Ascending aorta (tissue), 2 donors: ENCODE measurements at places on chromosomes 11 and 22. TPM values are rescaled to one million over a fixed set of nuclear protein-coding genes. Genes with fewer than 3 reads are reported as not detected.

TNNT3 gene
- 10.1 TPM for total RNA-seq

SLC25A45 gene
- total RNA-seq: 11.4 TPM

OR8D4 gene
- total RNA-seq: not detected

P2RY2 gene
- 18.3 TPM for total RNA-seq

SOX6 gene
- total RNA-seq: 1.6 TPM

TMEM121B gene
- 0.11 TPM for total RNA-seq

GDPD5 gene
- 64.6 TPM for total RNA-seq

RTN4RL2 gene
- total RNA-seq: 0.64 TPM

TRIM77 gene
- not detected for total RNA-seq

GPHA2 gene
- total RNA-seq: not detected

- no peaks in the 10 kb centered on the region for H3K27me3 ChIP-seq
- peak; percentile 75 for DNase-seq
- H3K4me3 ChIP-seq: peak overlapping the region; percentile 28
- H3K4me1 ChIP-seq: peaks cover 12% of the 10 kb centered on the region
These were observed 4.4 kb downstream of the CAVIN3 start for GRCh38 chr11:6315811-6316425.

GRCh38 chr22:46620588-46621242 lies 529 bp downstream of the GRAMD4 start:
- H3K27ac ChIP-seq: no peak overlapping the region
- no peaks in the 10 kb centered on the region for H3K36me3 ChIP-seq
- no peaks in the 10 kb centered on the region for H3K4me1 ChIP-seq
- no peak for DNase-seq
- no peaks in the 10 kb centered on the region for H3K27me3 ChIP-seq

DNA sequence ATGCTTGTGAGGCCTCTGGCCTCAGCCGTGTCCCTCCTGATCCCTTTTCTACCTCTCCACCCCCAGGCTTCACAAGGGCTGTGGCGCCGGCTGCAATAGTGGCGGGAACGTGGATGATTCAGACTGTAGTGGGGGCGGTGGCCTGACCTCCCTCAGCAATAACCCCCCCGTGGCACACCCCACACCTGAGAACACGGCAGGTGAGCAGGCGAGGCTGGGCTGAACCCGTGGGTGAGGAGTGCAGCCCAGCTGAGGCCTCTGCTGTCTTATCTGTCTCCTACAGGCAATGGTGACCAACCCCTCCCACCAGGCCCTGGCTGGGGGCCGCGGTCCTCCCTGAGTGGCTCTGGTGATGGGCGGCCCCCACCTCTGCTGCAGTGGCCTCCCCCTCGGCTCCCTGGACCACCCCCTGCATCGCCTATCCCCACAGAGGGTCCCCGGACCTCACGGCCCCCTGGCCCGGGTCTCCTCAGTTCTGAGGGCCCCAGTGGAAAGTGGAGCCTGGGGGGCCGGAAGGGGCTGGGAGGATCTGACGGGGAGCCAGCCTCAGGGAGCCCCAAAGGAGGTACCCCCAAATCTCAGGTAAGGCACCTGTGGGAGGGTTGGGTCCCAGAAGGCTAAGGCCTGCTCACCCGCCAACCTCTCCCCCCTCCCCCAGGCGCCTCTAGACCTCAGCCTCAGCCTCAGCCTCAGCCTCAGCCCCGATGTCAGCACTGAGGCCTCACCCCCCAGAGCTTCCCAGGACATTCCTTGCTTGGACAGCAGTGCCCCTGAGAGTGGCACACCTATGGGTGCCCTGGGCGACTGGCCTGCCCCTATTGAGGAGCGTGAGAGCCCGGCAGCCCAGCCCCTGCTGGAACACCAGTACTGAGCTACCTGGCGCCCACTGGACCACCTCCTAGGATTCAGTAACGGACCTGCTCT lies 1.5 kb upstream of the SIPA1 start:
- peaks cover 42% of the 10 kb centered on the region for H3K36me3 ChIP-seq
- H3K4me3 ChIP-seq: no peak overlapping the region
- no peak for DNase-seq
- peaks cover 2% of the 10 kb centered on the region for H3K4me1 ChIP-seq
- no peaks in the 10 kb centered on the region for H3K27me3 ChIP-seq

DNA sequence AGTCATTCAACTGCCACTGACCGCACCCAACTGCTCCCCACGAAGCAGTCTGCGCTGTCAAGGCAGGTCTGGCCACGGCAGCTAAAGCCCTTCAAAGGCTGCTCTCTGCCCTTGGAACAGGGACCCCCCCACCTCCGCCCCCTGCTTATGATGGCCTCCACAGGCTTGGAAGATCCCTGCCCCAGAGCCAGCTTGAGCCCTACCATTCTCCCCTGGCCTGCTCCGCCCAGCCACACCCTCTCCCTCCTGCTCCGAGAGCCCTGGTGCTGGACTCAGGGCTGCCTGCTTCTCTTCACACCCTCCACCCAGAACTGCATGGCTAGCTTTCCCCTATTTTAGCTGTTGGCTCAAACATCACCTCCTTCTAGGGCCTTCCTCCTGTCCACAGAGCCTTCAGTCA lies 19.0 kb downstream of the ZMAT5 start:
- H3K27me3 ChIP-seq: no peaks in the 10 kb centered on the region
- H3K4me1 ChIP-seq: no peaks in the 10 kb centered on the region

- no peaks in the 10 kb centered on the region for H3K4me1 ChIP-seq
- no peaks in the 10 kb centered on the region for H3K27me3 ChIP-seq
- no peak overlapping the region for H3K27ac ChIP-seq
- H3K4me3 ChIP-seq: no peak overlapping the region
- H3K36me3 ChIP-seq: no peaks in the 10 kb centered on the region
These were observed 11.7 kb upstream of the ARL14EP start for GRCh38 chr11:30311189-30311588.

DNA sequence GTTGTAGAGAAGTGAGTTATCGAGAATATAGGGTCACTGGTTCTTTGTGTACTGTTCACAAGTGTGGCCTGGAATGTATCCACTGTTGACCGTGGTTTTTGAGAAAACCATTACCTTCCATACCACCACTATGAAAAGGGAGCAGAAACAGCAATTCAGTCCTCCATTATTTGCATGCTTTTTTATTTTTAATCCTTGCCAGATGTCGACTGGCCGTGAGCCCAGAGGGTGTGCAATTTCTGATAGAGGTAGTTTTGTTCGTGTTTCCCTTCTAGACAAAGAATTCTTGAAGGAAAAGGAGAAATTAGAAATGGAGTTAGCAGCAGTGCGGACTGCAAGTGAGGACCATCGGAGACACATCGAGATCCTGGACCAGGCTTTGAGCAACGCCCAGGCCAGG lies 81.7 kb downstream of the AMOTL1 start:
- H3K27ac ChIP-seq: peak overlapping the region; percentile 40
- no peaks in the 10 kb centered on the region for H3K4me1 ChIP-seq
- no peak overlapping the region for H3K4me3 ChIP-seq
- H3K27me3 ChIP-seq: no peaks in the 10 kb centered on the region
- no peak for DNase-seq
- peaks cover 22% of the 10 kb centered on the region for H3K36me3 ChIP-seq

DNA sequence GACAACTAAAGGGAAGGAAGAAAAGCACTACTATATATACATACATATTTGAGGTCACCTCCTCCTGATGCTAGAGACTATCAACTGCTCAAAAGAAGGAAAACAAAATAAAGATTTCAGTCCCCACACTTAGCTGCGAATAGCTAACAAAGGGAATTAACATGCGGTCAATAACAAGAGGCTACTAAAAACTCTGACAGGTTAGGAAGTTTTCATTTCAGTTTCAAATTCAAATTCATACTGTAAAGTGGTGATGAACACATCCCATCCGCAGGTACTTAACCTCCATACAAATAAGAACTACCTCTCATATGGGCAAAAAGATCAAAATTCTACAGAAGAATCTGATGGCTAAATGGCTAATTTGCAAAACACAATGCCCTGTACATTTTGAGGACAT lies 2.6 kb downstream of the NAP1L4 start:
- no peaks in the 10 kb centered on the region for H3K27me3 ChIP-seq
- no peaks in the 10 kb centered on the region for H3K36me3 ChIP-seq
- H3K4me3 ChIP-seq: no peak overlapping the region
- no peak overlapping the region for H3K27ac ChIP-seq

- H3K4me1 ChIP-seq: no peaks in the 10 kb centered on the region
- H3K4me3 ChIP-seq: no peak overlapping the region
- H3K36me3 ChIP-seq: no peaks in the 10 kb centered on the region
- H3K27ac ChIP-seq: no peak overlapping the region
These were observed 135.8 kb upstream of the SPON1 start for GRCh38 chr11:13826505-13827278.

- DNase-seq: no peak
- peaks cover 11% of the 10 kb centered on the region for H3K27me3 ChIP-seq
- H3K36me3 ChIP-seq: no peaks in the 10 kb centered on the region
These were observed 94.5 kb upstream of the HSD17B12 start for GRCh38 chr11:43585877-43586608.

DNA sequence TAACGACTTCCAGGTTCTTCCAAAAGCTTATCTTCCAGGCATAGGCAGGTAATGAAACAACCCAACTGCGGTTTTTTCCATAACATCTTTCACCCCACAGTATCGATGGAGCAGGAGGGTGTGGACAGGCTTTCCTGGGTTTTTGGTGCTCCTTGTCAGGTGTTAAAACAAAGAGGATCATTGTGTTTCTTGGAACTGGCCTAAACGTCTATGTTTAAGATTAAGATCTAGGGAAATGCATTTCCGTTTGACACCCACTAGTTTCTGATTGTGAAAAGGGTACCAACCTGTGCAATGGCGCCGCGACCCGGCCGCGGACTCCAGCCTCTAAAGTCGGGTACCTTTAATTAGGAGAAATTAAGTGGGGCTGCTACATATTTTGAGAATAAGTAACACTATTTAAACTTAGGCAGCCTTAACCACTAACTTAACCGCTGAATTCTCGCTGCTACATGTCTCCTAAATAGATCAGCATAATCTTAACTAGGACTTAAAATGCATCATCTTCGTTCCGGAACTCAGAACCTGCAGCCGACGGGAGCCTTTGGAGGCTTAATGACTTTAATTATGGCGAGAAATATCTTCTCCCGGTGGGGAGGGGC lies 31.5 kb downstream of the C22orf31 start:
- H3K4me1 ChIP-seq: peaks cover 29% of the 10 kb centered on the region
- H3K27me3 ChIP-seq: no peaks in the 10 kb centered on the region
- DNase-seq: no peak
- H3K36me3 ChIP-seq: no peaks in the 10 kb centered on the region
- peak overlapping the region; percentile 92 for H3K27ac ChIP-seq
- peak overlapping the region; percentile 57 for H3K4me3 ChIP-seq

DNA sequence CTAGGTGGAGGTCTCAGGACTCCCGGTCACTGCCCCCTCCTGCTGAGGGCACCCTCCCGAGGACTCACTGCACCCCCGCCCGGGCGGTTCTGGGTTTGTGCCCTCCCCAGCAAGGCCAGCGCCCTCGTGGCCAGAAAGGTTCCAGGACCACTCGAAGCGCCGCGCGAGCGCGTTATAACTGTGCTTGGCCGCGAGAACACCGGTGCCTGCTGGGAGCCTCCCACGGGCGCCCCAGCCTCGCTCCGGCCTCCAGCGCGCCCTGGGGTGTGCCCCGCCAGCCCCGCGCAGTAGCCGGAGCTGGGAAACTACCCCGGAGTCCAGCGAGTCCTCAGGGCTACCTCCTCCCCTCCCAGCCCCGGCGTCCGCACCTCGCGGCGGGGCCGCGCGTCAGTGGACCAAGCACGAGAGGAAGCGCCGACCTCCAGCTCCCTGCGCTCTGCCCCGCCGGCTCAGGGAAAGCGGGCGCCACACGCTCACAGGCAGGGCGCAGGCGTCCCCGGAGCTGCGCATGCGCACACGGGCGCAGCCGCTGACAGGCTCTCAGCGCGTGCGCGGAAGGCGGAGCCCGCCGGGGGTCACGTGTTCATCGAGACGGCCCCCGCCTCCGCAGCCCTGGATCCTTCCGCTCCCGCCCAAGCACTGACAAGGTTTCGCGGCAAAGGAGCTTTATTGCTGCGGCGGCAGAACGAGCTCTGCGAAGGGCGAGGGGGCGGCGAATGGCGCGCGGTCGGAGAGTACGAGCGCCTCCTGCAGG lies at the start of gene SCO2:
SCO2 (minus strand) TSS at position 495 of the 754 bp plus-strand sequence. CDS start 1,187 bp downstream, outside the sequence.
- H3K36me3 ChIP-seq: peaks cover 13% of the 10 kb centered on the region
- H3K4me3 ChIP-seq: peak within 1 kb of the TSS; percentile 79
- no peaks in the 10 kb centered on the region for H3K27me3 ChIP-seq
- peak within 1 kb of the TSS; percentile 85 for H3K27ac ChIP-seq
- peaks cover 19% of the 10 kb centered on the region for H3K4me1 ChIP-seq
- peak; percentile 77 for DNase-seq

DNA sequence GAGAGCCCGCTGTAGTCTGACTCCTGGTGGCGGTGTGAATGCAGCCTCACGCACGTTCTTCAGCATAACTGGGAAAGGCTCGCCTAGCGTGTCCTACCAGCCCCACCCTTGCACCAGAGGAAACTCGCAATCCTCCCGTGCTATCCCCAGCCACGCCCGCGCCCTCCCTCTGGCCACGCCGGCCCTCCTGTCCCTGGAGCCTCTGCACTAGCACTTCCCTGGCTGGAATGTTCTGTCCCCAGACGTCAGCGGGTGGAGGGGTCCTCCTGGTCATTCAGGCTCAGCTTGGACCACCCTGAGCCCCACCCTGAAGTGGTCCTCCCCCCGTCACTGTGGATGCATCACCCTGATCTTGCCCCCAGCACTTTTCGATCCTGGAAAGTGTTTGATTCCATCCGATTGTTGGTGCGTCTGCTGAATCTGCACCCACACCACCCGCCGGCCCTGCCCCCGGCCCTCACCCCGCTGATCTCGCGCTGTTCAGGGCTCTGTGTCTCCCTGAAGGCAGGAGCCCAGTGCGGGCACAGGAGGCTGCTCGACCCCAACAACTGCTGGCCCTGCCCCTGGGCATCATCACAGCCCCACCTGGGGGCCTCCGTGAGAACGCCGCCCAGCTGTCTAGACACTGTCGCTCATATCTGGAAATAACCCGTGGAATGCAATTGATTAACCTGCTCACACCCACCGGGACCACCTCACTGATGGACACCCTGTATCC lies 437.0 kb downstream of the TBC1D22A start:
- no peak overlapping the region for H3K27ac ChIP-seq
- H3K36me3 ChIP-seq: no peaks in the 10 kb centered on the region
- no peak overlapping the region for H3K4me3 ChIP-seq
- peak; percentile 59 for DNase-seq
- H3K27me3 ChIP-seq: no peaks in the 10 kb centered on the region

- DNase-seq: no peak
- H3K27me3 ChIP-seq: peaks cover 16% of the 10 kb centered on the region
- peaks cover 21% of the 10 kb centered on the region for H3K4me1 ChIP-seq
- H3K36me3 ChIP-seq: peaks cover 12% of the 10 kb centered on the region
- H3K4me3 ChIP-seq: peak overlapping the region; percentile 48
These were observed 1.1 kb upstream of the CHRM4 start for GRCh38 chr11:46392421-46393230.

DNA sequence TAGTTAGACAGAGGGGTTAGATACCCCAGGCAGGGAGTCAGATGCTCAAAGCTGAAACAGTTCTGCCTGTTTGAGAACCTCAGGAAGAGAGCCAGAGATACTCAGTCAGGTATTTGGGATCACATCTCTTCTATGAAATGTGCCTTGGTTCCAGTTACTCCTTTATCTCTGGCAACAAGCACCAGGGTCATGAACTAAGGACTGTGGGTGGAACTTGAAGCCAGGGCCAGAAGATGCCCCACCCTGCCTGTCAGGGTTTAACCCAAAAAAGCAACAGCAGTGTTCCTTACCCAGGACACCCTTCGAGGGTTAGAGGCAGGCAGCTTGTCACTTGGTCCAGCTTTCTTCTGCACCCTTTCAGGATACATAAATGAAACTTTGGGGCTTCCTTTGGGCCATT lies 15.0 kb upstream of the WT1 start:
- H3K27ac ChIP-seq: no peak overlapping the region
- no peak for DNase-seq
- H3K27me3 ChIP-seq: no peaks in the 10 kb centered on the region
- H3K4me3 ChIP-seq: no peak overlapping the region

GRCh38 chr22:34946339-34946985 lies 119.5 kb upstream of the ISX start:
- no peaks in the 10 kb centered on the region for H3K36me3 ChIP-seq
- H3K4me1 ChIP-seq: no peaks in the 10 kb centered on the region
- no peaks in the 10 kb centered on the region for H3K27me3 ChIP-seq

- no peaks in the 10 kb centered on the region for H3K4me1 ChIP-seq
- no peak overlapping the region for H3K27ac ChIP-seq
- no peak overlapping the region for H3K4me3 ChIP-seq
- no peaks in the 10 kb centered on the region for H3K36me3 ChIP-seq
These were observed 243.3 kb upstream of the B3GAT1 start for GRCh38 chr11:134655189-134655989.
